ENCODE measurements at places on chromosomes 3 and 15.

DNA sequence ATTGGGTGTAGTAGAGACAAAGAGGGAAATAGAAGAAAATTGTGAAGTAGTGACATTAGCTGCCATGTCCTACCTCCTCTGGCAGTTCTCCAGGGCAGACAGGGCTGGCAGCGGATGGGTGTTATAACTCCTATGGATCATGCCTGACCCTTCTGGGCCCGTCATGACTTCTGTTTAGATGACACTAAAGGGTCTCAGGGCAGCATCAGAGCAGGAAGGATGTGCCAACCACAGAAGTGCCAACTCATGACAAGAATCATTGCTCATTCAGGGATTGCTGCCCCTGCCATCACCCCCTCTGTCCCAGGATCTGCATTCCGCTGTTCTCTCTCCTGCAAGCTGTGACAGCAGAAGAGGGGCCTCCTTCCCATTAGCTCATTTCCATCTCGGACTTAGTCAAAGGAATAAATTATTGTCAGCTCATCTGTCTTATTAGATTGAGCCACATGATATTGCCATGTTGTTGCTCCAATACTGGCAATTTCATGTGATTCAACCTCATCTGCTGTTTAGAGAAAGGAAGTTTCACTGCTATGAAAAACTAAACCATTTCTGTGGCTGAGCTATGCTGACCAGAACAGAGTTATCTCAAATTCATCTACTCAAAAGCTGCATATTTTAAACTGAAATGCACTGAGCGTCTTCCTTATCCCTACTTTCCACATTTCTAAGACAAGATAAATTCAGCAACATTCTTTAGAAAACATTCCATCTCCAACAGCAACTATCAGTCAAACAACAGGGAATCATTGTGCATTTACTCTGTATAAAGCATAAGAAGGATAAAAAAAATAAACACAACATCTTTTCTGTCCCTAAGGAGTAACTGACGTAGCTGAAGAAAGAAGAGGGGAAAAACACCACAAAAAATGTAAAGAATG, 271.6 kb downstream of the FHIT start:
- no peak for DNase-seq

DNA sequence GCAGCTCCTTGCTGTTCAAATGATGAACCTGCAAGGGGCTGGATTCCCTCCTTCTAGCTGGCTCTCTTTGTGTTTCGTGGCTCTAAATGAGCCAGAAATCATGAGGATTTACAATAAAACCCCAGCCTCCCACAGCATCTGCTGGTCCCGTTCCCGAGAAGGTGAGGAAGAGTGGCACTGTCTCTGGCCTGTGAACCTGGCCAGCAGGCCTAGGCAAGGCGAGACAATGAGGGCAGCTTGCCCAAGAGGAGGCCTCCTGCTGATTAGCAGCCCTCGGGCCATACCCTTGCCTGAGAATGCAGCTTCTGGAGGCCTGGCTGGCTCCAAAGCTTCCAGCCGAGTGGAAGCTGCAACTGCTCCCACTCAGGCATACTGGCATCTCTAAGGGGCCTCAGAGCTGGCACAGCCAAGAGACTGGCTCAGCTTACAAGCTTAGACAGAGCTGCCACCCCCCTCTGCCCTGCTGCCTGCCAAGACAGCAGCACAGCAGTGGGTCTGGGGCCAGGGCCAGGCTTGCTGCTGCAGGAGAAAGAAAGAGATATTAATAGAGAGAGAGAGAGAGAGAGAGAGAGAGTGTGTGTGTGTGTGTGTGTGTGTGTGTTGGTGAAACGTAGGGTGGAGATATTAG, 76.5 kb downstream of the HMG20A start:
- DNase-seq = no peak

- DNase-seq = no peak
Measured at GRCh38 chr3:31882431-31882830, 98.6 kb downstream of the OSBPL10 start.

DNA sequence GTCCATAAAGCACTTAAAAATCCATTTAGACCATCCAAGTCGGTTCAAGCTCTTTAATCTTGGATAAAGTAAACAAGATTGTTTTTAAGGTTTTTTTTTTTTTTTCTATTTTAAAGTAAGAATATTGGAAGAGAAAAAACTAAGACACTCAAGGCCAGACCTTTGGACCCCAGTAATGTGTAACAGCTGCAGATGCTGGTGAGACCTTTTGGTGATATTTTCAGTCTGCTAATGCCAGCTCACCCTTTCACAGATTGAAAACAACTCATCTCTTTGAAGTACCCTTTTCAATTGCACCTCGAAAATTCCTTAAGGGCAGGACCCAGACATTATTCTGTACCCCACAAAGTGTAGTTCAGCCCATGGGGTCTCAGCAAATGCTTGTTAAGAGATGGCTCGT, 260.7 kb upstream of the CTNNB1 start:
- DNase-seq = no peak

DNA sequence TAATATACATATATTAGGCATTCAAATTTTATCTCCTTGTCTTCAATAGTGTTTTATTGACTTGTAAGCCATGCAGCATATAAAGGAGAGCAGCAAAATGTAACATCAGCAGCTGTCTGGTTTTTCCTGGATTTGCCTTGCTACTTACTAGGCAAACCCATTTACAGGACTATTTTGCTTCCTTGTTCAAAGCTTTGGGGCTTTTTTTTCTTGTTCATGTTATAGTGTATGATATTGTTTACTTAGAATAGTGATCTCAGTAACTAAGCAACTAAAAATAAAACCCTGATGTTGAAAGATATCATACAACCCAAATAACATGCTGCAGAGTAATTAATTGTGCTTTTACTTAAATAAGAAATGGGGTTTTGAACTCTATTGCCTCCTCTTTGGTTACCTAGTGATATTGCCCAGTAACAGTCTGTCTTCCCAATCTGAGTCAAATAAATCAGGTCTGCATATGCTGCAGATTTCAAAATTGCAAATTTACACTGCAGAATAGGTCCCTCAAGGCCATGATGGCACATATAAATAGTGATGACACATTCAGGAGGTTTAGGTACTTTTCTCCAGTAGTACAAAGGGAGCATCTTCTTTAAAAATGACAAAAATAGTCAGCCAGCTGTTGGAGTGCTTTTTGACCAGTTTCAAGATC, 578.1 kb upstream of the NECTIN3 start:
- DNase-seq = no peak

- DNase-seq = no peak
Measured at GRCh38 chr3:146772211-146772743, 167.1 kb upstream of the PLSCR5 start.

GRCh38 chr3:37824954-37825328, 36.7 kb upstream of the CTDSPL start:
- DNase-seq = no peak

GRCh38 chr3:113532698-113533533, 561 bp downstream of the SIDT1 start:
- peak; percentile 50 for DNase-seq

- DNase-seq = no peak
Measured at GRCh38 chr3:187567661-187568121, 102.5 kb downstream of the SST start.

- DNase-seq = no peak
Measured at GRCh38 chr3:14147617-14148016, 22.8 kb downstream of the TMEM43 start.

DNA sequence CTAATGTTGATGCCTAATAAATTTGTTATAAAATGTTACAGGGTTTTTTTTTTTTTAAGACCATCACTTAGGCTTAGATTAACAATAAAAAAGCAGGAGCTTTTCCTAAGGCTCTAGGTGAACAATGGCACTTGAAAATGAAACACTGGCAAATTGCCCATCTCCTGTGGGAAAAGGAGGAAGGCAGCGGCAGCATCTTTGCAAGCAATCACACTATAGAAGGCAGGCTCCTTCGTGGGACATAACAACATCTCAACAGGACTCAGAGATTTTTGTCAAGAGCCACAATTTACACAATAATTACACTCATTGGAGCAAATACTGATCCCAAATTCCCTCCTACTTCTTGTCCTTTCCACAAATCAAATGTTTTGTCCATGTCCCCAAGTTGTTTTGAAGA, 646.7 kb downstream of the ROBO2 start:
- DNase-seq = no peak

DNA sequence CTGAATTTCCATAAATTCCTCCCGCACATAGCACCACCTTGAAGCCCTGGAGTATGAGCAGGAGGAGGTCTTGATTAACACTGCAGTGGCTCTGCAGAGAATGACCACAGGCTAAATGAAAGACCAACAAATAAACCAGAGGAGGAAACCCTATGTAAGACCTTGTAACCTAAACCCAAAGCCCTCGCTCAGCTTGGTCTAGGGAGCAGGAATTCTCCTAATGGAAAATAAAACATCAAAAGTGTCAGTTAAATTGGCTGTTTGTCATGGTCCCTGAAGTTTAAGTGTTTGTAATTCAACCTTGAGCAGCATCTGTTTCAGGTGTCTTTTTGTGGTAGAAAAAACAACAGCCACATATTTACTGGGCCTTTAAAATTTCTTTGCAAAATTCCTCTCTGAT, 9.2 kb upstream of the UBE2Q2 start:
- DNase-seq = no peak

GRCh38 chr3:5226783-5227182, 39.3 kb downstream of the EDEM1 start:
- DNase-seq = peak; percentile 35

GRCh38 chr3:184175981-184176376, 1.3 kb downstream of the AP2M1 start:
- DNase-seq = no peak

DNA sequence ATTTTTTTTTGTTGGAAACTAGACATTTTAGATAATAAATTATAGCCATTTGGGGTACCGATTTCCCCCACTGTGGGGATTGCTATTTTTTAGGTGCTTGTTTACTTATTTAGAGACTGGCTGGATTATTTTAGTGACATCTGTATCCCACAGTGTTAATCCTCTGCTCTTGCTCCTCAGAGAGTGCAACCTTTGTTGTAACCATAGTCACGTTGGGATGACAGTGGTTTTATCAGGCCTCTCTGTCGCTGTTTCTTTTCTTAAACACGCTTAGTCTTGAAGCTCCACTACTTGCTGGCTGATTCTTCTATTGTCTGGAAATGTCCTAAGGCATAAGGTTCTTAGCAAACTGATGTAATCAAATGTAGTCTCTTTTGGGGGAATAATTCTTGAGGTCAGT, 451.6 kb upstream of the SEMA6D start:
- no peak for DNase-seq

DNA sequence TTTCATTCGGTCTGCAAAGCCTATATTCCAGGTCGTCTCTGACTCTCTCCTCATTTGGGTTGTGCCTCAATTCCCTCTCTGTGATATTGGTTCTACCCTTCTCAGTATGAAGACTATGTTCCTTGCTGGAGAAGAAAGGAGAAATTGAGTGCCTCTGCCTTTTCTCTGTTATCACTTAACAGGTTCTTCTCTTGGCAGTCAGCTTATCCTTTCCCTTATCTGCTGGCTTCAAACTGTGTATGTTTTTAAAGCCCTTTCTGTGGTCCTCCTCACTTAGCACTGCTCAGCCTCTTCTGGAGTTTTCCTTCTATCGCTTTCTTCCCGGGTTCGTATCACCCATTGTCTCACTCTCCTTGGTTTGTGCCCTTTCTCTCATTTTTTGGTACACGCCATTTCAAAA, 65.3 kb upstream of the FSTL1 start:
- DNase-seq = no peak

DNA sequence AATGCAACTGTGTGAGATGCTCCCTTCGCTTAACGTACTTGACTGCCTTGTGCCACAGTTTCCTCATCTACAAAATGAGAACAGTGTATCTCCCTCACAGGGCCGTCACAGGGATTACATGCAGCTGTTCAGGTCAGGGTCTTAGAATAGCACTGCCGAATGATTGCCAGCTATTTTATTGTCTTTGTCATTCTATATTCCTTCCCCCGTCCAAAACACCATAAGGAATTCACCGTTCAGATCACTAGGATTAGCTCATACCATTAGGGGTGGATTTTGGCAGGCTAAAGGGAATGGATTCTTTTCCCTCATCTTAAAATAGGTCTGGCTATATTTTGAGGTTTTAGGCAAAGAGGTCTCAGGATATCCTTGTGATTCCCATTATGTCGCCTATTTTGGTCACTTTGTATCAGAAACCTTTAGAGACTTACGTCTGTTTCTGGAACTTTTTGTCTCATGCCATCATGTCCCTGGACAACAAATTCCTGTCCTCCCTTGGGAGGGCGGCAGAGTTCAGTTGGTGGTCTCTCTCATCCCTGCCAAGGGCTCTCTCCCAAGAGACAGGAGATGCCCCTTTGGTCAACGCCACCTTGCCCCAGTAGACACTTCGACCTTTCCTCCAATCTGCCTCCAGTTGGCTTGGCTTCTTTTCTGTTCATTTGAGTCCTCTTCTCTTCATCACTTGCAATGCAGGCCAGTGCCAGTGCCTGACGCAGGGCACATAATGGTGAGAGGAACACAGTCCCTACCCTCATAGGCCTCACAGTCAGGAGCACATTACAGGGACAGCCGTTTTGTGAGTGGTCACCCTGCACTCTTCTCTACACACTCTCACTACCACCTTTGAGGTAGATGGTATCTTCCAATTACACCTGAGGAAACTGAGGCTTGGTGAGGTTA, 171.6 kb upstream of the BHLHE40 start:
- DNase-seq = no peak

DNA sequence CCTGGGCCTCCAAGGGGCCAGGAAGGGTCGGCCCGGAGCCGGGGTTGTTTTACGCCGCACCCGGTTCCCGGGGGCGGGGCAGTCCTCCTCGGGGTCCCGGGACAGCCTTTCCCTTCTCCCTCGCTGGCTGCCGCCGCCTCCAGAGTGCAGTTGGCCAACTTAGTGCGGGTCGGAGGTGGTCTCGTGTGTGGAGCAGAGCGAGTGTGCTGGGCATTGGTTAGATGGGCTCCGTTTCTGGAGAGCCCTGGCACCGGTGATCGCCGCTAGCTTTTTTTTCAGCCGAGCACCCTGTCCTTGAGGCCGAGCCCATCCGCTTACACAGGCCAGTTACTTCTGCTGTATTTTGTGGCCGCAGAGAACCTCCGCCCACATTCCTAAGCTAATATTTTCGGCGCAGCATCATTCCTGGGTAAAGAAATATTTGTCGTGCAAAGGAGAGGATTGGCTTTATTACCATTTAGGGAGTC, 585 bp downstream of the KIF23 start:
- DNase-seq = peak; percentile 55

DNA sequence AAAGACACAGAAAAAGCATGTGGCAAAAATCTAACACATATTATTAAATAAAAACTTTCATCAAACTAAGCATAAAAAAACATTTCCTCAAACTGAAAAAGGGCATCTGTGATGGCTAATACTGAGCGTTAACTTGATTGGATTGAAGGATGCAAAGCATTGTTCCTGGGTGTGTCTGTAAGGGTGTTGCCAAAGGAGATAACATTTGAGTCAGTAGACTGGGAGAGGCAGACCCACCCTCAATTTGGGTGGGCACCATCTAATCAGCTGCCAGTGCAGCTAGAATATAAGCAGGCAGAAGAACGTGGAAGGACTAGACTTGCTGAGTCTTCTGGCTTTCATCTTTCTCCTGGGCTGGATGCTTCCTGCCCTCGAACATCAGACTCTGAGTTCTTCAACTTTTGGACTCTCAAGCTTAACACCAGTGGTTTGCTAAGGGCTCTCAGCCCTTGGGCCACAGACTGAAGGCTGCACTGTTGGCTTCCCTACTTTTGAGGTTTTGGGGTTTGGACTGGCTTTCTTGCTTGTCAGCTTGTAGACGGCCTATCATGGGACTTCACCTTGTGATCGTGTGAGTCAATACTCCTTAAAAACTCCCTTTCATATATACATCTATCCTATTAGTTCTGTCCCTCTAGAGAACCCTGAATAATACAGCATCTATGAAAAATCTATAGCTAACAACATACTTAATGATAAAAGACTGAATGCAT, 45.4 kb downstream of the DAZL start:
- DNase-seq = no peak
